ENCODE measurements at places on chromosomes 12 and 14.

- no peak for DNase-seq
Measured at GRCh38 chr12:1122786-1123185, 131.8 kb downstream of the ERC1 start.

DNA sequence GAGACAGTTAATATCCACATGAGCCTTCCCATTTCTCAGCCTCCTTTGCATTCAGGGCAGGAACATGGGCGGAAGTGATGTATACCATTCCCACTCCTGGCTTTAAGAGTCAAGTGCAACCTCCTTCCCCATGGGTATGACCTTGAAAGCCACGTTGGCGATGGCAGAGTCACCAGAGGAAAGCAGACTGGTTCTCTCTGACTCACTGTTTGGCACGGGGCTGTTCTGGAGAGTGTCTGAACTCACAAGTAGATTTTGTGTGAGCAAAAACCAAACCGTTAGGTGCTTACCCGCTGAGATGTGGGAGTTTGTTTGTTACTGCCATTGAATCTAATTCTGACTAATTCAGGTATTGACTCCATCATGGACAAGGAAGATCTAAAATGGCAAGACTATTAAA, 36.7 kb upstream of the PZP start:
- no peak for DNase-seq

- DNase-seq: no peak
Measured at GRCh38 chr12:123058980-123059379, 78.5 kb downstream of the ARL6IP4 start.

DNA sequence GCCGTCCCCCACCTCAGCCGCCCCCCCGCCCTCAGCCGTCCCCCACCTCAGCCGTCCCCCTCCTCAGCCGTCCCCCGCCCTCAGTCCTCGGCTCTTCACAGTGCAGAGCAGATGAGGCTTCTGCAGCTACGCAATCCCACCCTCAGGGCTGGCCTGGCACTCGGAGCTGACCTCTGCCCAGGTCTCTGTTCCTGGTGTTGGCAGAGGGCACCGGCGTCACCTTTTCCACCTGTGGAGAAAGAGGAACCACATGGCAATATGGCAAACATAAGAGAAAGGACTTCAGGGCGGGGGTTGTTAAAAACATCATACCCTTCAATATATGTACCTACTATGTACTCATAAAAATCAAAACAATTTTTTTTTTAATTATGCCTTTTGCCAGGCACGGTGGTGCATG, 45.8 kb downstream of the MLXIP start:
- no peak for DNase-seq

DNA sequence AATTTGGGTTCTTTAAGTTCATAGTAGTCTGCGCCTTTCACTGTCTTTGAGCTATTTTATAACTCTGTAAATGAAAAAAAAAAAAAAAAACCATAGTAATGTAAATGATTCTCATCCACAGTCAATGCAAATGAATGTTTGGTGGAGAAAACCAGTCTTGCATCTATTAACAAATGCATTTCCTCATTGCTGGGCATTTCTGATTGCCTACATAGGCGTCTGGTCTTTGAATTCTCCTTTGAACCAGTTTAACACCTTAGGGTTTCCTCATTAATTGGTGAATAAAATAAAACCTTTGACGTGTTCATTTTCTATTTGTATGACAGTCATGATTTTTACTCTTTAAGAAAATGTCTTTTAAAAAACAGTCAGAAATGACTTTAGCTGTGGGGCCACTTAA, 114.8 kb downstream of the C12orf75 start:
- no peak for DNase-seq

DNA sequence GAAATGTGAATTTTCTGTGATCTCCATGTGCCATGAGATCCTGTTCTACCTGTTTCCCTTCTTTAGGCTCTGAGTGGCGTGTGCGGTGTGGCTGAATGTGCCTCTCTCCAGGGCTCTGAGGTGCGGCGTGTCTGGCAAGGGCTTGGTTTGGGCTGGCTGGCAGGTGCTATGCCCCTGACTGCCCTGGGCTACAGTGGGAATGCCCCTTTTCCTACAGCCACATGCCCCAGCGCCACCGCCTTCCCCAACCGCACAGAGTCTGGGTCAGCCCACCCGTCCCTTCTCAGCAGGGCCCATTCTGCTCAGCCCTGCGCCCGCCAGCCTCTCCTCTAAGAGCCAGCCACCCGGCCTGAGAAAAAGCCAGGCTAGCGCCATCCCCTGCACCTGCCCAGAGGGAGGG, 24.7 kb downstream of the BTBD6 start:
- no peak for DNase-seq

GRCh38 chr14:69997849-69998248, 118.6 kb downstream of the SMOC1 start:
- DNase-seq: no peak

Data from neural crest cell (in vitro differentiated cells).